ENCODE measurements at places on chromosomes 2 and 18.

DNA sequence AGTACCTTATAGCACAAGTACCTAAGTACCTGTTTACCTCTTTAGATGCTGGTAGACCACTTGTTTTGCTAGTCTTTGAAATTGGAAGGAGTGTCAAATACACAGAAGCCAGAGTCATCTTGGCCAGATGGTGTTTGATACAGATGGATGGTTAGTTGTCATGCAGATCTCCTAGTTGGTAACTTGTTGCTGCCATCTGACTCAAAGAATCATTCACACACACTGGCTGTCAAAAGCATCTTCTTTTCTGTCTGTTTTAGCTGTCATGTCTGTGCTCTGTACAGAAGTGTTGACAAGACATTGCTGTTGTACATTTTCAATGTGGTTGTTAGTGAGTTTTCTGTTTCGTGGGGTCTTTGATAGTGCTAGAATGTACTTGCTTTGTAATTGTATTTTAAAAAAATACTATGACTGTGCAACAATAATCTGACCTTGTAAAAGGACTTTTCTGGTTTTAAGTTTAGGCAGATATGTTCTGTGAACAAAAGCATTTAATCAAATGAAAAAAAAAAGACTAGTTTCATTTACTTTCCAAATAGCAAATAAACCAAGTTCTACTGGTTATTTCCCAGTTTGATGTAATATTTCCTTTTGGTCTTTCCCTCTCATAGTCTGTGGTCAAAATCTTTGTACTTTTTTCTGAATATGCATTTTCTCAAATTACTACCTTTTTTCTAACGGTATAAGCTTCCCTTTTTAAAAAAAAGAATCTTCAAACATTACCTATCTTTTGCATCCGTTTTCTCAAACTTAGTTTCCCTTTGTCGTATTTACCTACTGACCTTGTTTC, 39.9 kb downstream of the TANK start:
- no peak for ATAC-seq

GRCh38 chr18:30927517-30928075, 114.9 kb downstream of the DSC3 start:
- no peak for ATAC-seq

GRCh38 chr2:41949091-41949882, 98.5 kb upstream of the PKDCC start:
- ATAC-seq = no peak

DNA sequence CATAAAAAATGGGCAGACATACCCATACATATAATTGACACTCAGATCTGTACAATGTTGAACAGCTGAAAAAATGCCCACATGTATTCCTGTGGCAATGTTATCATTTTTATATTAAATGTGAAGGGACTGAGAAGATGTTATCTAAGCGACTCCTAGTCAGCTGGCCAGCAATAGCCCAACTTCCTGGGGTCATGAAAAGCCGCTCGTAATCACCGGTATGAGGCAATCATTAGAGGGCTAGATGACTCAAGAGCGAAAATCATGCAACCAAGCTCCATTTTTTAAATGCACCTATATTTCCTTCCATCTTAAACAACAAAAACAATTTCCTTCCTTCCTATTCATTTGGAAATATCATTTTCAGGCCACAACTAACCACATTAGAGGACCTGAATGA, 274.6 kb upstream of the CCDC68 start:
- ATAC-seq = no peak

- no peak for ATAC-seq
Measured at GRCh38 chr2:51505533-51505932, 473.6 kb upstream of the NRXN1 start.

Data from SK-N-SH treated with all-trans-retinoic acid at 6 μM for 48 hours (cell line).